Islet precursor cell (in vitro differentiated cells): ENCODE measurements at places on chromosomes 4 and X.

DNA sequence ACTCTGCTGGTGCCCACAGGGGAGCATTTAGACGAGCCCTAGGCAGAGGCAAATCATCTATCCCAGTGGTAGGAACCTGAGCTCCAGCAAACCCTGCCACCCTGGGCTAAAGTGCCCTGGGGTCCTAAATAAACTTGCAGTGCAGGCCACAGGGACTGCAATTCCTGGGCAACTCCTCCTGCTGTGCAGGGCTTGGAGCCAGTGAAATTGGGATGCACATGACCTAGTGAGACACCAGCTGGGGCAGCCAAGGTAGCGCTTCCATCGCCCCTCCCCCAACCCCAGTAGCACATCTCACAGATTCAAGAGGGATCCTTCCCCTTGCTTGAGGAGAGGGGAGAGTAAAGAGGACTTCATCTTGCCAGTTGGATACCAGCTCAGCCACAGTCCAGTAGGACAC lies 44.1 kb downstream of the CHRNA9 start:
- DNase-seq = no peak

DNA sequence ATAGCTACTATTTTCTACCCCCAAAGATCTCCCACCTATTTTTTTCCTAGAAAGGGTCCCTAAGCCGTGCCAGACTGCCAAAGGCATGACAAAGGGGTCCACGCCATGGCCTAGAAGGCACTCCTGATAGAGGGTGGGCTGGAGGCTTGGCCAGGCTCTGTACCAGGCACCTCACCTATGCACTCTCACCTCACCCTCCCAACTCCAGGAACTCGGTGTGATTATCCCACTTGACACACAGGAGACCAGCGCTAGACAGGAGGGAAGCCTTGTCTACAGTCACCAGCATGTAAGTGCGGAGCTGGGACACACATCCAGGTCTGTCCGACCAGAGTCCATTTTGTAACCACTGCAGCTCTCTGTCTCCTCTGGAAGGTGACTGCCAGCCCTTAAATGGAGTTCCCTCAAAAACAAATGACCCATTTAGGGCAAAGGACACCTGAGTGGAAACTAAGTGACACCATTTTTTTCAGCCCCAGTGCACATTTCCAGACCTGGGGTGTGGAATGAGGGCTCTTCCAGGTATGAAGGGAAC lies 106.4 kb downstream of the RTL5 start:
- DNase-seq = peak; percentile 25

DNA sequence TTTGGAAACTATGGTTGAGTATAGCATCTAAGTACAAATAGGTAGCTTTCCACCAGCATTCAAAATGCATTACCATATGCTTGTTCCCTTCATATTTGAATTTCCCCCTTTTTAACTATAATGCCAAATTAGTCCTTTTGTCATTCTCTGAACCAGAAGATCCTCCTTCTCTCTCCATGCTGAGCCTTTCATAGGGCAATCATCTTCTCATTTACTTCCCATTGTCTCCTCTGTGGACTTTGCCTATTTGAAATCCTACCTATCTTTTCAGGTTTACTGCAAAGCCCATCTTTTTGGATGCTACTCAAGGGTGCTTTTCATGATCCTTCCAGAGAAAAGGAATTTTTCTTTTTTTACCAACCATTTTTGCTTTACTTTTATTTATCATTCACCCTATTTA lies 54.7 kb downstream of the DKK2 start:
- DNase-seq = no peak

- DNase-seq = no peak
Observed at GRCh38 chrX:106949366-106949765, 29.2 kb downstream of the CLDN2 start.

DNA sequence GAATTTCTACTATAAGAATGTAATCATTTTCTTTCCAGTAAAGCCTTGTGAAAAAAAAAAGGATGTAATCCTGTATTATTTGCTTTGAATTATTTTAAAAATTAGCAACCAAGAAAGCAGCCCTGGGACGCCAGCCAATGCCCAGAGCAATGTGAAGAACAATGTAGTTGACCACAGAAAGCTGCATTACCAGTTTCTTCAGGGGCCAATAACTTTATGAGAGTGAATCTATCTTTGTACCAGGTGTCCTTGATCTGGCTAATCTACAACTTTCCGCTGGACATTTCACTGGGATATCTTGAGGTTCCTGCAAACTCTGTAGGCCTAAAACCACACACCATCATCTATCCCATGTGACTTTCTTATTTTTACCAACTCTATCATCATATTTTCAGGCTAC lies 7.6 kb upstream of the KLHL2 start:
- no peak for DNase-seq

DNA sequence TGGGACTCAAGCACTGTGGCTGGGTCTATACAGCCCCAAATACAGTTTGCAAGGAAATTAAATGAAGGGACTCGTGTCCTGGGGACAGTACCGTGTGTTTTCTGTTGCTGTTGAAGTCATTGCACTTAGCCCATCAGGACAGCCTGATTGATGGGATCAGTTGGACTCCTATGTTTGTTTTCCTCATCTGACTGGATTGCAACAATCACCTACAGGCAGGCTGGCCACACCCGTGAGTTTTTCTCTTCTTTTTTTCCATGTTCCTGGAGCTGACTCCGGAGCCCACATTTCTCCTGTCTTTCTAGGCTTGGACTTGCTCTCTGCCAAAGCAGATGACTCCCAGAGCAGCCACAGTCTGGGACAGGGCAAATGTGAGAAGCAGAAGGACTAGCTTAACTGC lies 38.1 kb downstream of the RTL9 start:
- DNase-seq = no peak

DNA sequence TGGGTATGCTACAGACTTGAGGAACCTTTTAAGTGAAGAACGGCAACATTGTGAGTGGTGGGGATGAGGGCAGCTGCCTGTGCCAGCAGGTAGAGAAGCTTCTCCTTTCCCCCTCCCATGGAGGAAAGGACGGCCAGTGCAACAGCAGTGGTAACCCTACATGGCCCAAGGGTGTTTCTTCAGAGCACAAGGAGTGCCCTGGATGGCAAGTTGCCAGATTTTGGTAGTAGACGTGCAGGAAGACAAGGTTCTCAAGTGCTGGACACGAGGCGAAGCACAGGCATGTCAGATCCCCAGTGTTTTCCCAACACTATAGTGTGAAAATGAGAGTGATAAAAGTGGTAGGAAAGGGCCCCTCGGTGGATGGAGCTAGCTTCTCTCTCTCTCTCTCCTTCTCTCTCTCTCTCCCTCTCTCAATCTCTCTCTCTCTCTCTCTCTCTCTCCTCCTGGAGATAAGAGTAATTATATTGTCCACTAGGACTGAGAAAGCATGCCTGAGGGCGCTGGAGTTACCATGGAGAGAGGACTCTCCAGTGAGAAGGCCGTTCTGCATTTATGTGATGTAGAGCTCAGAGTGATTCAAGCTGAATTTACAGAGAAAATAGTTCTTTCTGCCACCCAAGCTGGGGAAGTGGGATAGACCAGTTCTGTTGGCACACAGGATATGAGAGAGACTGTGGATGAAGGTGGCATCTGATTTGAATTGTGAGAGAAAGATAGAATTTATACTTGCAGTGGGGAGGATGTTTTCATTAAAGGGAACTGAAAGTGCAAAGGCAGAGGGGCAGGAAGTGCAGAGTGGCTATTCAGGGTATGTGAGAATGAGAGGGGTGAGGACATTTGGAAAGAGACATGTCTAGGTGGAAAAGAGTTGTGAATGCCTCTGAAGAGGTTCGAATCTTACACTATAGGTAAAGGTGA lies 25.7 kb upstream of the TRPC3 start:
- DNase-seq = no peak

DNA sequence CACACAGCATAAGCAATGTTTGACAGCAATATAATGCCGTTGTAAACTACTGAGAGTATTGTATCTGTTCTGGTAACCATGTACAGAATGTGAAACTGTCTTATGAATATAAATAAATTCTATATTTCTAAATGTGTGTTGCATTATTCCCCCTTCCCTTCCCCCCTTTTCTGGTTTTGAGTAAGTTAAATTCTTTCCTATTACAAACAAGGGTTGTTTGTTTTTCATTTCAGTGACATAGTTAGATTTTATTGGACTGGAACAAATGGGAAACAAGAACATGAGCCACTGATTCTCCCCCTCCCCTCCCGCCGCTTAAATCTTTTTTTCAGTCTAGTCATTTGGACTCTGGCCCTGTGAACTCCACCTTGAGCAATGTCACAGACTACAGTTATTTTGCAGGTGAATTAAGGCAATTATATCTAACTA lies 69.8 kb downstream of the GPAT3 start:
- no peak for DNase-seq

DNA sequence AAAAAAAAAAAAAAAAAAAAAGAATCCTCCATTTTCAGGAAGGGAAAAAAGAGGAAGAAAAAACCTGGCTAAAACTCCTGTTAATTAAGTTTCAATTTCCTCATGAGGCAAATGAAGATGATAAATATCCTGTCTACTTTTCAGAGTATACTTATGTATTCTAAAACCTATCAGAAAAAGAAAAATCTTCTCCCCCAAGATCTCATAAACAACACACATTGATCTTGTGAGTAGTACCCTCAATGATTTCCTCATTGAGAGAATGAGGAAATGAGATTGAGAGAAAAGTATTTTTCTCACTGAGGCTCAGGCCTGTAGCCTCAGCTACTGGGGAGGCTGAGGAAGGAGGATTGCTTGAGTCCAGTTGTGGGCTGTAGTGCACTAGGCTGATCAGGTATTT lies 146.7 kb downstream of the TET2 start:
- no peak for DNase-seq

- no peak for DNase-seq
Observed at GRCh38 chrX:19707246-19707871, 180.0 kb downstream of the SH3KBP1 start.

DNA sequence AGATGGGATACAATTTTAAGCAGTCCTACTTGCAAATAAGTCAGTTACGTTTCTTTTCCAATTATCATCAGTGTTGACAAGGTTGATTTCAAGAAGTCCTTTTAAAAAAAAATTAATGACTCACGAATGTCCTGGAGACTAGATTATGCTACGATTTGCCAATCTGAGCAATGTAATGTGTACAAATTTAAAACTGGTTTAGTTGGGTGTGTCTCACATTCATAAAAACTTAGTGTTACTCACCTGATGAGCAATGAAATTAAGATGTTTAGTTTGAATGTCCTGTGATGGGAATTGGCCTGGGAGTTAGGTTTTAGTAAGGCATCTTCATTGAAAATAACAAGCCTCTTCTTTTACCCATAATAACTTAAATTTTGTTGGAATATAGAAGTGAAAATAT lies 136.7 kb upstream of the POF1B start:
- no peak for DNase-seq

DNA sequence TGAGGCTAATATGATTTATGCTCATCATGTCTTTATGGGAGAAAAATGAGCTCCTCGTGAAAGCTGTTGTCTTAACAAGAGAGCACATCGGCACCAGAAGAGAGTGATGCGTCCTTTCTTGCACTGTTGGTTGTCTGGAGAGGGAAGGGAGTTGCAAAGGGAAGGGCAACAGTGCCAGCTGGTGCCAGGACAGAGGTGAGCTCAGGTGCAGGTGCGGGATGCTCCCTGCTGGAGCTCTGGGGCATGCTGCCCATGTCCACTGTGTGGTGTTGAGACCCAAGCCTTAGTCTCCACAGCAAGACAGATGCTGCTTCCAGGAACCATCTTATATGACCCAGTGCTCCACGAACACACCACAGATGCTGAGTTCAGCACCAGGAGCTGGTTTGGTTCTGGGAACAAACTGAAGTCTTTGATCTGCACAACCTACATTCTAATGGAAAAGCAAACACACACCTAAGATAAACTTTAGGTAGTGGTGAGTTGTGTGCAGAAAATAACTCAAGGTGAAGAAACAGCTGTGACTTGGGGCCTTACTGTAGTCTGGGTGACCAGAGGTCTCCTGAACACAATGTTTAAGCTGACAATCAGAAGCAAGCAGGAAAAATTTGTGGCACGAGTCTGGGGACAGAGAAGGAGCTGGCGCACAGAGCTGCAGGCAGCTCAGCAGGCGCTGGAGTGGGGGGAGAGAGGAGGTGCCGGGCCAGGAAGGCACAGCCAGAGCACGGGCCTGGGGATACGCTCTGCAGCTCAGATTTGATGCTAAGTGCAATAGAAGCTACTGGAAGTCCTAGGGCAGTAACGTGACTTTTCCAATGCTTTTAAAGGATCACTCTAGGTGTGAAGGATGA lies 73.2 kb downstream of the HAUS3 start:
- no peak for DNase-seq

DNA sequence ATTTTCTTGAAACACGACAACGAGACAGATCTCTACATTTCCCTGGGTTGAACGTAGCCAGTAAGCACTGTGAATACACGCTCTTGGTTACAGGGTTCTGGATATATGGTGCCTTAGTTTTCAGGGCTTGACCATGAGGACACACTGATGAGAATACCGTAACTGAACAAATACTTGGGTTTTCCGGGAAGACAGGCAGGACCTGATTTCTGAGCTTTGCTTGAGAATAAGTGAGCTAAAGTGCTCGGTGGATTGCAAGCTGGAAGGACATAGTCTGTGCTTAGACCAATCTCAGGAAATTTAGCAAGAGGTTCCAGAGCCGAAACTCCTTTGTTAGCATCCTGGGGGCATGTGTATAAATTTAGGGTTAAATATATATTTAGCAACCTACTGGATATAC lies 876 bp upstream of the TACR3 start:
- DNase-seq = no peak

- peak; percentile 79 for DNase-seq
Observed at GRCh38 chr4:6225469-6225868, 25.1 kb upstream of the JAKMIP1 start.

GRCh38 chr4:150250998-150251651 lies 172.9 kb downstream of the DCLK2 start:
- no peak for DNase-seq

DNA sequence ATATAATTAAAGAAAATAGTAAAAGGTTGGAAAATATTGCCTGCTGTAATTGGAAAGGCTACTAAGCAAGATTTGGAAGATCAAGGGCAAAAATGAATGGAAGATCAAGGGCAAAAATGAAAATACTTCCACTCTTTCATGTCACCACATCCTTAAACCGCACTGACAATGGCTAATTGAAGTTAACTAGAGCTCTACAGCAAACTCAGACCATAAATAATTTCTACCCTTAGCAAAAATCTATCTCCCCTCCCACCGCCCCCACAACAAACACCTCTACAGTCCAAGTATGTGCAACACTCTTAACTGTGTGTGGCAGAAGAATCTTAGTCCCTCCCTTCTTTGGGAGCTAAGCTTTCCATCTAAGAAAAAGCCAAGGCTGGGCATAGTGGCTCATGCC lies 27.1 kb downstream of the ATP11C start:
- no peak for DNase-seq

DNA sequence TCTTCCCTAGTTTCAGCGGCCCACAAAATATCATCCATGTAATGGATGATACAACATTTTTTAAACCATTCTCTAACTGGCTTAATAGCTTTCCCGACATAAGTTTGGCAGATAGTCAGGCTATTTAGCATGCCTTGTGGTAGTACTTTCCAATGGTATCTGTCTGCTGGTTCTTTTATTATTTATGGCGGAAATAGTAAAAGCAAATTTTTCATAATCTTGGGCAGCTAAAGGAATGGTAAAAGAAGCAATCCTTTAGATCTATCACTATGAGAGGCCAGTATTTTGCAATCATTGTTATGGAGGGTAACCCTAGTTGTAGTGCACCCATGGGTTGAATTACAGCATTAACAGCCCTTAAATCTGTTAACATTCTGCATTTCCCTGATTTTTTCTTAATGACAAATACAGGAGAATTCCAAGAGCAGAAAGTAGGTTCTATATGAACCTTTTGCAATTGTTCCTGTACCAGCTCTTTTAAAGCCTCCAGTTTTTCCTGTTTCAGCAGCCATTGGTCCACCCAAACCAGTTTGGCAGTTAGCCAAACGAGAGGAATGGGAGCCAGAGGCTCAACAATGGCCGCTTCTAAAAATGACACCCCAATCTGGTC lies 14.3 kb upstream of the HSD17B11 start:
- DNase-seq = no peak

- peak; percentile 94 for DNase-seq
Observed at GRCh38 chr4:78207951-78208350, 150.8 kb downstream of the FRAS1 start.
